Stimulated activated CD8-positive, alpha-beta memory T cell treated with anti-CD3 and anti-CD28 coated beads, Interleukin-4, amount 100 ng/mL, for 1 hour (primary cell): ENCODE measurements at places on chromosomes 3 and 15.

DNA sequence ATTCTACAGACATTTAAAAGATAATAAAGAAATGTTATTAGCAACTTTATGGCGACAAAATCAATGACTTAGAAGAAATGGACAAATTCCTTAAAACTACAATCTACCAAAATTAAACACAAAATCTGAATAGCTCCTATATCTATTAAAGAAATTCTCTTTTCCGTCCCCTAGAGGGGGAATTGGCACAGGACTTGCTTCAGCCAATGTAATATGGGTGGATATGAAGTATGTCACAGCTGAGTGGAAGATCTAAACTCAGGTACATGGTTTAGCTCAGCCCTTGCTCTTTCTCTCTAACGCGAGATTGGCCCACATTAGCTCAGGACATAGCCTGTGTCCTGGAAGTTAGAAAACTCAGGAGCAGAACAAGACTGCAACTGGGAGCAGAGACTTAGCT, 79.3 kb downstream of the DNAH12 start:
- no peak for DNase-seq

DNA sequence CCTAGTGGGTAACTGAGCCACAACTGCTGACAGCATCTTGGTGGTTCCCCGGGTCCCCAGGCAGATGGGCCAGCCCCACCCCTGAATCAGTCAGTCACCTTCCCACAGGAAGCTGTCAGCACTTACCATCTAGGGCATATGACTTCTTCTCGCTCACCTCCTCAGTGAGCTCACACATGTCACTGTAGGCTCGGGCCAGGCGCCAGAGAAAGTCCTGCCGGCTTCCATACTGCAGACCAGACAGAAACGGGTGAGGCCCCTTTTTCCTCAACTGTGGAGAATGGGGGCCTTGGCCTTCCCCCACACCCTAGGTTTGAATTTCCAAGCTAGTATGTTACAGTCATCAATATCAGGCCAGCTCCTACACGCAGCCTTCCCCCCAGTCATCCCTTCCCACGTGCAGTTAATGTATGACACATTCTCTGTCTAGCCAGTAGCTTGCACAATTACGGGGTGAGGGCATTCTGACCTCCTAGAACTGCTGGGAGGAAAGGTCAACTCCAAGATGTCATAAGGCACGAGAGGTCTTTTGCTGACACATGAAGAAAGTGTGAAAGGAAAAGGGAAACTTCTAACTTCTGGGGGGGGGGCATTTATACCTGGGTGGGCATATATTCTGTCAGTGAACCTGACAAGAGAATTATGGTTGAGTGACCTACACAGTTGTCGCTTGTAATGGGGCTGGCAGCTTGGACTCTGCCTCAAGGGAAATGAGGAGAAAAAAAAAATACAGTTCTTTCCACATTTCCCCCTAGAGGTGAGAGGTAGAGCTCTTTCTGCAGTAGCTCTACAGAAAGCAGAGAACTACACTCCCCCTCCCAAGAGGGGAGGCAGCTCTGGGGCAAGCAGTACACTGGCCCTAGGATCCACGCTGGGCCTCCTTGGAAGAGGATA, 10.9 kb downstream of the RMDN3 start:
- no peak for DNase-seq

DNA sequence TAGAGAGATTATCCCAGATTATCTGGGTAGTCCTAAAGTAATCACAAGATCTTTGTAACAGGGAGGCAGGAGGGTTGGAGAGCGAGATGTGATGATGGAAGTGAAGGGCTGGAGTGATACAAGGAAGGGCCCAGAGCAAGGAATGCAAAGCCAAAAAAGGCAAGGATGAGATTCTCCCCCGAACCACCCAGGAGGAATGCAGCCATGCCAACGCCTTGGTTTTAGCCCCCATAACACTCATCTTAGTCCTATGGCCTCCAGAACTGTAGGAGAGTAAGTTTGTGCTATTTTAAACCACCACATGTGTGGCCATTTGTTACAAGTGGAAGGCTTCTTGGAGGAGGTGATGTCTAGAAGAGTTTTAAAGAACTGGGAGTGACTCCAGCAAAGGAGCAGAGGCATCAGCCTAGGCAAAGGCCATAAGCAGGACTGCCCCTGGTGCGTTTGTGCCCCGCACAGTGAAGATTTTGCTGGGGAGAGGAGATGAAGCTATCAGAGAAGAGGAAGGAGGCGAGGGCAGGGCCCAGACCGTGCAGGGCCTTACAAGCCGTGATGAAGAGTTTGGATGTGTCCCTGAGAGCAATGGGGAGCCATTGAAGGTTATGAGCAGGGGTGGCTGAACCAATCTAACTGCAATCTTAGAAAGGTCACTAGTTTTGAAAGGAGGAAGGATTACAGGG, 25.3 kb upstream of the CORO2B start:
- DNase-seq = no peak

- DNase-seq = no peak
Measured at GRCh38 chr3:37779289-37780152, 82.2 kb upstream of the CTDSPL start.

DNA sequence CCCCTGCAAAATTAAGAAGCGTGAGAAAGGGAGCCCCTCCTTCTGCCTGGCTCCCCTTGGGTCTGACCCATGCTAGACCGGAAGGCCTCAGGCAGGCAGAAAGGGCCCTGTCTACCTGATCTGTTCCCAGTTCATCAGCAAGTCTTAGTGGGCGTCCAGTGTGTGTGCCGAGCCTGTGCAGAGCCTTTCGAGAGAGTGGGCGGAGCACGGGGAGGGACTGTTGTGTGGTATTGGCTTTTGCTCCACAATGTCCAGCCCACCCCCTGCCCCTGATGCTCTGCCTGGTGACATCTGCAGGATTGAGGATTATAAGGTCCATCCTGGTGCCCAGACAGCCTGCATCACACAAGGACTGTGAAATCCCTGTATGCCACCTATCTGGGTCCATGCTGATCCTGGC, 82.9 kb downstream of the CHDH start:
- no peak for DNase-seq

DNA sequence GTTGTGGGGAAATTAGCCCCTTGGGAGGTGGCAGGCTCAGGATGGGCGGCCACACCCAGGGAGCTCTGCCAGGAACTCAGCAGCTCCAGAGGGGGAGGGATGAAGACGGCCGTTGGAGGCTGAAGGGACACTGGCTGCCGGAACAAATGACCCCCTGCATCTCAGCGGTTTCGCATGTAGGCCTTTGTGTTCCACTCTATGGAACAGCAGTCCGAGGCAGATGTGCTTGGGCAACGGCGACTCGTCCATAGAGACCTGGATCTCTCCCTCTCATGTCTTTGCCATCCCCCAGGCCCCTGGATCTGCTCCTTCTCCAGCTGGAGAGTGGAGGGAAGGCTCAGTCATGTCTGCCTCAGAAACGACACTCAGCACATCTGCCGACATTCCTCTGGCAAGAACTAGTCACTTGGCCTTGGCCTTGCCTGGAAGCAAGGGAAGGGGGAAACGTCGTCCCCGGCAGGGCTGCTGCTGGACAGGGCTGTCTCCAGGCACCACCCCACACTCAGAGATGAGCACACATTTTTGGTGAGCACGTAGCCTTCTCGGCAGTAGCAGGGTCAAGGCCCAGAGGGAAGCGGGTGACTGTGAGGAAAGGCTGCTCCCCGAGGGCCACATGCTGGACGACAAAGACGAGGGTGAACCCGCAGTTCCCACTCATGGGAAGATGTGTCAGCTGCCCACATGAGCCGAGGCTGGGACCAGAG, 83.8 kb downstream of the ASB7 start:
- no peak for DNase-seq

DNA sequence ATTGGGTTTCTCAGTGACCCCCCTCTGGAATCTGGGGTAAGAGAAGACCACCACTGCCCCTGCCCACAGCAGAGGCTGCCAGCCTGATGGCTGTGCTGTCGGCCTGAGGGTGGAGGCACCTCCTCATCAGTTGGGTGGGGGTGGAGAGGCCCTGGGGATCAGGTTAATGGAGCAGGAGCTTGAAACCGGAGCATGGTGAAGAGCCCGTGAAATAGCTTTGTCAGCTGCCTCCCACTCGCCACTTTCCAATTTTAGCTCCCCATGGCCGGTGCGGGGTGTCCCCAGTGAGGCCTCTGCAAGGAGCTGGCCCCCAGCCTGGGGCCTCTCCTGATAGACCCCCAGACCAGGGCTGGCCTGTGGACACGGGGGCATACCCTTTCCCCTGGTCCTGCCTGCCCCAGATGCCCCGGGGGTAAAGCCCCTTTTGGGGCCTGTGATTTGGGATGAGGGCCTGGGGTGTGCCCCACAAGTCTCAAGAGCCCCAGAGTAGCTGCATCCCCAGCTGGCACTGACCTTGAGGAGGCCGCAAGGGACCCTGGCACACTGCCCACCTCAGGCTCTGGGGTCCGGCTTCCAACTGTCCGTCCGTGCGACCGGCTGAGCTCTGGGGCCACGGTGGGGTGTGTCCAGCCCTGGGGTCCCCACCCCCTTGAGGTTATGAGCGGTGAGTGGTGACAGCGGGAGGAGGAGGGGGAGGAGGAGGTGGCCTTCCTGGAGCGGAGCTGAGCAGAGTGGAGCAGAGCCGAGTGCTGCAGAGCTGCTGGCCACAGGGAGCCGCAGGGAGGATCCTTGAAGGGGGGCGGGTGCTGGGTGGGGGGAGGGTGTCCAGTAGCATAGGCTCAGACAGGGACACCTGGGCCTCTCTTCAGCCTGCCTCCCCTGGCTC, at the start of gene HHATL:
Gene HHATL, minus strand, starts transcription at position 733 of the 886 bp plus-strand sequence. CDS start 1,972 bp downstream, outside the sequence.
- DNase-seq = no peak

- no peak for DNase-seq
Measured at GRCh38 chr15:46232471-46232870, 597.6 kb downstream of the SQOR start.
